Right lung (tissue), 10 donors: ENCODE measurements at places on chromosomes 4 and X.

DNA sequence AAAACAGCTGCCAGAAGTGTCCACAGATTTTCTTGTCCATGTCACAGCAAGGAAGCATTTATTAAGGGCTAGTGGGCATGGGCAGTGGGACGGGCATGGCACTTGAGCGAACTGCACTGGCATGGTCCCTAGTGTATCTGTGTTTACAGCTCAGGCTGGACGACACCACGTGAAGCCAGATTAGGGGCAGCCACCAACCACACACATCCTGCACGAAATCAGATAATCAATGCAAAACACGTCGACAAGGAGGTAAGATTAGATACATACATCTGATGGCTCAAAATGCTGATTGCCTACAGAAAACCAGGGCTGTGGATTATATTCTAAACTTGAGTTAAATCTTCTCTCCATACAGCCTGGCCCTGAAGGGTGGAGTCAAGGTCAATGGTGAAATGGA is 103.8 kb upstream of the ATP6AP2 start:
- DNase-seq, result no peak

- no peak for DNase-seq
These were observed 208.9 kb upstream of the ARHGEF9 start for GRCh38 chrX:63993936-63994335.

DNA sequence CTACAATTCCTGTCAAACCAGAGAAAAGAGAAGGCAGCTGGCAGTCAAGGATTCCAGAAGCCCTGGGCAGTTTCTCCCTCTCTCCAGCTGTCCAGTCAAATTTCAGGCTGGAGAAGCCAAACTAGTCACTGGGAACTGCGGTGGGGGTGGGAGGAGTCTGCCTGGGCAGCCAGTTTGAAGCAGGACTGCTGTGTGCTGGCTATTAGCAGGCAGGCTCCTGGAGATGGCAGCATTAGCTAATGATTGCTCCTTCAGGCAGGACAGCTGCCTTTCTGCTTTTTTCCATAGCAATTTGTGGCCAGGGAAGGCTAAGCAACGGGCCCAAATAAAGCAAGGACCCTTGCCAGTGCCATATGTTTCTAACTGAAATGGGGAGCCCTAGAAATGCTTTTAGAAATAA is 44.7 kb upstream of the FGF13 start:
- peak; percentile 60 for DNase-seq

- DNase-seq, result peak; percentile 45
These were observed 468 bp downstream of the ZMYM3 start for GRCh38 chrX:71253253-71254091.

- peak; percentile 21 for DNase-seq
These were observed 187.7 kb upstream of the NUDT10 start for GRCh38 chrX:51144828-51145442.

- no peak for DNase-seq
These were observed 332.0 kb downstream of the NR3C2 start for GRCh38 chr4:148110169-148110568.
